ENCODE measurements at places on chromosomes 11 and 22. TPM values are rescaled to one million over a fixed set of nuclear protein-coding genes. Genes with fewer than 3 reads are reported as not detected.

DNA sequence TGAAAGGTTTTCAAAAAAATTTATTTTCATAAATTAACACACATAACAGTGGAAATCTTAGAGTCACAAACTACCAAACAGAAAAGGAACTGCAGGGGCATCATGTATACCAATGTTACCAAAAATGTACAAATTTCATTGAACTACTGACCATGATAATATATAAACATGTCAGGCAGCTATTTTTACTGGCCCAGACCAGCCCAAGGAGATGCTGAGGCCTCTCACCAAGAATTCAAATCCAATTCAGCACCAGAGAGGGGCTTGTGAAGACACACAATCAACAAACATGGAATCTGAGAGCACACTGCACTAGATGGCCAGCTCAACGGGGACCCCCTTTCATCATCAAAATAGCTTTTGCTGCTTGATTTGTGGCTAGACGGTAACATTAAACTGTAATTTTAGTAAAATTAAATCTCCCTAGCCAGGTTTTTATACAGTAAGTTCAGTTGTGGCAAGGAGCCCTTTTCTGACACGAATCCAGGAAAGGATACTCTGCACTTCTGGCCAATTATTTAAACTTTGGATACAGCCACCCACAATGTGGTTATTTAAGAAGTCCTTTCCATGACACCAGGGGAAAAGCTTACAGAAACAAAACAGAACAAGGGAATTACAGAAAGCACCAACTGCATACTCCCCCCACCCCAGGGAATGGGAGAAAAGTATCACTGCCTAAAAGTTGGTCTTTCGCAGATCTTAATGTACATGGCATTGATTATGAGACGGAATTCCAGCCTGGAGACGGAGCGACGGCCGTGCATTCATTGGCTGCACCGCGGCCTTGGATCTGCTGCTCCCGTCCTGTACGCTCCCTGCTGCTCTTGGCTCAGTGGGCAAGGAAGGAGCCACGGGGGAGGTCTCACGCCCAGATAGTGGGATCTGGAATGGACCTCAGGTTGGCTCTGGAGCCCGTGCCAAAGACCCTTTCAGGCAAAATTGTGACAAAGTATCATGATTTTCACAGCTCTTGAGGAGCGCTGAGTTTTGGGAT is 19.6 kb upstream of the PISD start:
- DNase-seq = no peak

DNA sequence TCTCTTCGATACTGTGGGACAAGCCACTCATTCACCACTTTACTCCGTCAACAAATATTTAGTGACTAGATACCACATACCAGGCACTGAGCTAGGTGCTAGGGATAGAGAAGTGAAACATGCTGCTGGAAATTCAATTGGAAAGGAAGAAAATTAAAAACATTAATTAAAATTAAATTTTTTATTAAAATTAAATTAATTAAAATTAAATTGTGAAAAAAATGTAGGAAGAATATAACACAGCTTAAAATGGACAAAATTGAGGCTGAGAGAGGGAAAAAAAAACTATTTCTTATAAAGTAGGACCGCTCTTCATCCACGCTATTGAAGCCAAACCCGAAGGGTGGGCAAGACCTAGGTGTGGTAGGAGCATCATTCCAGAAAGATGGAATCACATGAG is 23.6 kb upstream of the LRRC55 start:
- no peak for DNase-seq

GRCh38 chr22:35315141-35315854 is 15.6 kb downstream of the TOM1 start:
- no peak for DNase-seq

Gene OR51F2
- not detected for polyA plus RNA-seq

All from renal cortex interstitium (tissue), 15 donors.